ENCODE measurements at places on chromosomes 1 and 21.

DNA sequence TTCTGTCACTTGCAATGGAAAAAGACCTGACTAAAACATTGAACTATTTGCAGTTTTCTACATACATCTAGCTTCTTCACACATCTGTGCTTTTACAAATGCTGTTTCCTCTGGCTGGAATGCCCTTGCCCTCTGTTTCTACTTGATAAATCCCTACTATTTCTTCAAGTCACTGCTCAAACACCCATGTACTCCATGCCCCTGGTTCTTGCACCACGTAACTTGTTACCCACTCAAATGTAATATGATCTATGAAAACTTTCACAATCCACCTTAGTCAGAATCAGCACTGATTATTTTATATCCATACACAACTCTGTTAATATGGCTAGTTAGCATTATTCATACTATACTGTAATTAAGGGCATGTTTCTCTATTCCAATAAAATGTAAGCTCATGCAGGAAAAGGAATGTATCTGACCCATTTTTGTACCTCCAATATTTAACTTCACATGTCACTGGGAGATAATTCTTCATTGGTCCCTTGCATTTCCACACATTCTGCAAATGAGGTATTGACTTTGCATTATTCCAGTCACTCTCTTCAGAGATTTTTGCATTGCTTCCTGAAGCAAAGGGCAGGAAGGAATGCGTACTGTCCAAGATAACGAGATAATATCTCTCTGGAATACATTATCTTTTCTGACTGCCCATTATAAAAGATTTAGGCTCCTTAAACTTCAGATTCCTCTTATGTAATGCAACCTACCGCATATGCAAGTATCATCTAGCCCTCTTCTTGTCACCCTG, 158.3 kb downstream of the COL24A1 start:
- no peak for DNase-seq

- DNase-seq, result no peak
Measured at GRCh38 chr1:19066248-19066873, 109.9 kb upstream of the IFFO2 start.

GRCh38 chr1:86888327-86888726, 25.6 kb downstream of the SELENOF start:
- no peak for DNase-seq

DNA sequence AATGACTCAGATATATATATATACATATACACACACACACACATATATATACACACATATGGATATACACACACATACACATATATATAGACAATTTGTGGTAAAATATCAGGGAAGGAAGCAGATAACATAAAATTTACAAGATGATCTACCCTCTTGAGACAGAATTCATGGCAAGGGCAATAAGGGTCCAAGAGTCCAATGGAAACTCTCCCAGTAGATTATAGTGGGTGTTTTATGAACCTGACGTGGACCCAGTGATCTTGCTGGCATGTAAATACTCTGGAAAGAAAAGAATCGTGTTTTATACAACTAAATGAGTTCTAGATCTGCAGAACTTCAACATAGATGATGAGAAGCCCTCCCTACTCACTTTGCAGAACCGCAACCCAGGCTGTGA, 49.3 kb downstream of the DENND1B start:
- DNase-seq, result no peak

DNA sequence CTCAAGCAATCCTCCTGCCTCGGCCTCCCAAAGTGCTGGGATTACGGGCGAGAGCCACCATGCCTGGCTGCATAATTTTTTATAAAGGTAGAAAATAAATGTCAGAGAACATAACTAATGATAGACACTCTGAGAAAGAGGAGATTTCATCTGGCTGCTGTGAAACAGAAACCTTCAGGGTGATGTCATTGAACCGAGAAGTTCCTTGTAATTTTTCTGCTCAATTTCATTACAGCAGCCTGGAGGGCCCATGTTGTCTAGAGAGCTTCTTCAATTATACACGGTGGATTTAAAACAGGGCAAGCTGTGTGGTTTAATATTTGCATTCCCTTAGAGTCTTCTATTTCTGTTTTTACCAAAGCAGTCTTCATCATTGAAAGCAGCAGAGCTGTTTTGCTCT, 64.3 kb upstream of the MORC3 start:
- no peak for DNase-seq

GRCh38 chr1:100277866-100278265, 11.8 kb downstream of the RTCA start:
- DNase-seq, result no peak

DNA sequence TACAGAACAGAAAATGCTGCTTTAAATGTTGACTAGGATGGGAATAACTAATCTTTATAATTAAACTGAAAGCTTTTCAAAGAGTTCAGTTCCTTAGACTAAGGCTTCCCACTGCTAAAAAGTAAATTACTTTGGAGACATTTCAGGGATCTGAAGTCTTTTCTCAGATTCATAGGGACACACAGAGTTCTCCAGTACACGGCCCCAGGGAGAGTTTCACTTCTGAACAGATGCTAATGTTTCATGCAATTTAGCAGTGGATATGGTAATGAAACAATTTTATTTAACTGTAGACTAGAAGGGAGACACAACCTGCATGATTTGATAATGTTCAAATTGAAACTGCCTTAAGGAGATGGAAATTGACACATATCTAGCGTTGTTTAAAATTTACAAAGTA, 1282.6 kb downstream of the NCAM2 start:
- no peak for DNase-seq

DNA sequence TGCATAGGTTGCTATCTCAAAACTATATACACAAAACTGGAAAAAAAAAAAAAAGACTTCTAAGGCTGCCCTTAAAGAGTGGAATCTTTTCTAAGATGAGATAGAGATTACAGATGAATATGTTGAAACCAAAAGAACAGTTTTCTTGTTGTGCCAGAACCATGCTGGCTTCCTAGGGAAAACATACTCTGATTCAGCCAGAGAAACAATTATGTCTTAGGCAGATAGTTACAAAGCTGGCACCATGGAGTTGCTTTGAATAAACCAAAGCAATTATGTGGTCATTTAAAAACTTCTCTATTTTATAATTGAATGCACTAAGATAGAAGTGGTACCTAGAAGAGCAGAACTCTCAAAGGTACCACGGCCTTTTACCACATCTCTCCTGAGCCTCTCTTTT, 341.3 kb downstream of the PDE4B start:
- DNase-seq, result no peak

DNA sequence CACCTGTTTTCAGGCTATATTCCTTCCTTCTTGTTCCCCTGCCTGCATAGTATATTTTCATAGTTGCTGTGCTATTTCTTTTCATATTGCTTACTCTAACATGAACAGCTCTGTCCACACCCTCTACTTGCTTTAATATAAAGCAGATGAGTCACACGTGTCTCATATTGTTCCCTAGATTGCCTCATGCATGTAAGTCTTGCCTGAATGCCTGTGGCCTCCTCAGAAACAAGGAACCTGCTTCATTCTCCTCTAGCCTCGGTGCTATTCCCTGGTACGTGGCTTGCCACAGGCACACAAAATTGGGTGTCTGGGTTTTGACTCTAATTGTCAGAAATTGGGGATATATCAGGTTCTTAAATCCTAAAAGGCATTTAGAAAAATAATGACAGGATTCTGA, 16.5 kb upstream of the PKP1 start:
- DNase-seq, result no peak

DNA sequence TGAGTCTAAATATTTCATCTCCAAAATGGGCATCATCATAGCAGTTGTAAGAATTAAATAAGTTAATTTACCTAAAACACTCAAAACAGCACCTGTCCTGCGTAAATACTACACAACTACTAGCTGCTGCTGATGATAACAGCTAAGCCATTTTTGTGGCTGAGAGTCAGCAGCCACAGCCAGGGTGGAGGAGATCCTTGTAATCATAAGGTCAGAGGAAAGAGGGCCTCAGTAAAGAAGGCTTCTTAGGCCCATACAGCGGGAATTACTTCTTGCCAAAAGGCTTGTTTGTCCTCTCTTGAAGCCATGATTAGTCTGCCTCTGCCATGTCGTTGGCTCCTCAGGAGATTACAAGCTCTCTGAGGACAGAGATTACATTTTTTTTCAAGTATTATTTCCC, 245.0 kb downstream of the FGGY start:
- DNase-seq, result no peak

DNA sequence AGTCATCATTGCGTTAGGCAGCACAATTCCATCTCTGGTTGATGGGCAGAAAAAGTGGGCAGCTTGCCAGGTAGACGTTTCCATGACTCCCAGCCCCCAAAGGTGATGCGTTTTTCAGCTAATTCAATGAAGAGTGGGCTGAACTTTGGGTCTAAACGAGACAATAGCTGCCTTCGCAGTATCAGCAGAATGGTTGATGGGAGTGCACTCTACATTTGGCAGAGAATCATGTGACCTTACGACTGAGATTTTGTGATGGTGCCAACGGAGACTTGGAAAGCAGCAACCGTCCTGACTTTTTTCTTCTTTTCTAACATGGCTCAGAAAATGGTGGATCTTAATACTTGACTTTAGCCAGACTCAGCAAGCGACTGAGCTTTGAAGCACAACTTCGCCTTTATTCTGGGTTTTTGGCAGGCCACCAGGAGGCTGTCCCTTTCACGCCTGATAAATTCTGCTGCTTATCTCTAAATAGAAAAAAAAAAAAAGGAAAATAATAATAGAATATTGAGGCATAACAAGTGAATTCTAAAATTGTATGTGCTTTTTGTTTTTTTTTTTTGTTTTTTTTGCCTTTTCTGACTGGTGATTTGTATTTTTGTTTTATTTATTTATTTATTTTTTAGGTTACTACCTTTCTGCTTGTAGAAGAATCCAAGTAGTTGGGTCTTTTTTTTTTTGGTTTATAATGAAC, 804.8 kb downstream of the USP25 start:
- peak; percentile 78 for DNase-seq

- DNase-seq, result no peak
Measured at GRCh38 chr1:41728403-41729202, 190.1 kb downstream of the HIVEP3 start.

DNA sequence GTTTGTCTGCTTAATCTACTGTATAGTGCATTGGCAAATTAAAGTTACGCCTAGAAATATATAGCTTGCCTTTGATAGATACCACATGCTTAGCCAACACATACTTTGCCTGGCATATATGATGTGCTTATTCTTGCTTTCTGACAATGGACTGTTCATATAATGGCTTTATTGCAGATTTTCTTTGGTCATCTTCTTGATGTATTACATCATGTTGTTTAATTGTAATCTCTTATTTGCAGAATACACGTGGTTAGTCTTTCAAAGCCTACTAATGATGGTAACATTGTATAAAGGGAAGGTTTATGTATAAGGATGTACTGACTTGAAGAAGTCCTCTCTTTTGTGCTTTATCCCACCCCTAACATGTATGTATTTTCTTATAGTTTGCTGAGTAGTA, 201.5 kb downstream of the PDE4B start:
- DNase-seq, result no peak

GRCh38 chr1:116203920-116204319, 92.7 kb downstream of the MAB21L3 start:
- DNase-seq, result no peak

GRCh38 chr21:25462517-25462971, 144.7 kb downstream of the MRPL39 start:
- no peak for DNase-seq

GRCh38 chr1:193767886-193768285, 581.5 kb upstream of the B3GALT2 start:
- no peak for DNase-seq

DNA sequence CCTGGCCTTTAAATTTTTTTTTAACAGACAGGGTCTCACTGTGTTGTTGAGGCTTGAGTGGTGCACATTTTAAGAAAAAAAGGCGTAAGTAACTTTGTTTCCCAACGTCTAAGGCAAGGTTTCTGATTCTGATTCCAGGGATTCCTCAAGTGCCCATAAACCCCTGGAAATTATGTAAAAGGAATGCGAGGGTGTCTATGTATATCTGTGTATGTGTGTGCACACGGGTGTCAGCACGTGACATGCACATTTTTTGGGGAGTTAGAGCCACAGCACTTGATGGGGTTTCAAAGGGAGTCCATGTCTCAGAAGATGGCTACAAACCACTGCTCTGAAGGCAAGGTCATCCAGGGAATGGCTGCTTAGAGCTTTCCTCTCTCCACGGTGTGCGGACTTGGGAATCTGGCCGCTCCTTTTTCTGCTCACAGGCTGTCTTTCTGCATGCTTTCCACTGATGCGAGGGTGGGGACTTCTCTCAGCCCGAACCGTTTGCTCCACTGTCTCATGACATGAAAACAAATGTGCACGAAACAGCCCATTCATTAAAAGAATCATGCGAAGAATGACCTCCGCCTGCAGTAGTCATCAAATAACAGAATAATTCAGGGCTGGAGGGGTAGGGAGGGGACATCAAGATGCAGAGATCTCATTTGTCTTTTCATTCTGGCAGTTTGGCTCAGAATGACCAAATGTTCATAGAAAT, 18.7 kb upstream of the RERE start:
- no peak for DNase-seq

- DNase-seq, result no peak
Measured at GRCh38 chr1:180609643-180610555, 21.9 kb upstream of the XPR1 start.

DNA sequence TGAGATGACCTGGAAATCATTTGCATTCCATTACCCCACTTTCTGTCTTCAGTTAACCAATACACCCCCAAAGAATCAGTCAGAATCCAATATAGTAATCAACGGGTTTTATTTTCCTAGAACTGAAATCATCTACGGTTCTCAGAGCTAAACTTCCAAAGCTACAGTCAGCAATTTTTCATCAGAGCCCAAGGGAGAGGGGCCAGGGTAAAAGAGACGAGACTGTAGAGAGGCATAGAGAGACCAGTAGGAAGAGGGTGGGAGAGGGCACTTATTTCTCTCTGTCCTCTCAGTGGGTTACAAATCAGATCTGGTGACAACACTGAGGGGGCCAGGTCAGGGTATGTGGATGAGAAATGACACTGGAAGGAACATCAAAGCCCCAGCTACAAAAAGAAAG, 1.1 kb upstream of the MRPL24 start:
- DNase-seq, result no peak

GRCh38 chr1:153789478-153790034, 14.3 kb downstream of the SLC27A3 start:
- DNase-seq, result no peak

GRCh38 chr1:156942576-156942975, 22.1 kb downstream of the LRRC71 start:
- DNase-seq, result no peak

- no peak for DNase-seq
Measured at GRCh38 chr1:197435224-197435623, 167.2 kb downstream of the CRB1 start.

- DNase-seq, result no peak
Measured at GRCh38 chr1:36572906-36573305, 90.2 kb upstream of the CSF3R start.

DNA sequence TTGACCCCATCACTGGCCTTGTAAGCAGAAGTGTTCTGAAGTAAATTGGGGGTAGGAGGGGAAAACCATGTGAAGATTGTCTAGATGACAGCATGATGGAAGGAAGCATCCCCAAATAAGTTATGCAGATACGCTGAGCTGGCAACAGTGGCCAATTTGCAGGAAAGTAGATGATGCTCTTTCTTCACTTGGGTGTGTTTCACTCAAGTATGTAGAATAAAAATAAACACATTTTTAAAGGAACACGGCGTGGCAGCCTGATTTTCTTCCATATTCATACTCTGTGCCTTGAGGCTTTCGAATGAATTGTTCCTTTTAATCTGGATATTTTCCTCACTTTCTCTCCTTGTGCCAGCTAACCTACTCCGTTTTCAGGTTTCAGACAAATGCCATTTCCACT, 295.5 kb upstream of the DPYD start:
- DNase-seq, result no peak

- no peak for DNase-seq
Measured at GRCh38 chr1:112911506-112912220, 44.3 kb downstream of the SLC16A1 start.

GRCh38 chr1:155320252-155320651, 442 bp upstream of the RUSC1 start:
- DNase-seq, result no peak

GRCh38 chr1:88060750-88061491, 623.2 kb upstream of the PKN2 start:
- DNase-seq, result no peak

All from left cardiac atrium (tissue), 4 donors.